ENCODE measurements at places on chromosomes 1 and 21.

DNA sequence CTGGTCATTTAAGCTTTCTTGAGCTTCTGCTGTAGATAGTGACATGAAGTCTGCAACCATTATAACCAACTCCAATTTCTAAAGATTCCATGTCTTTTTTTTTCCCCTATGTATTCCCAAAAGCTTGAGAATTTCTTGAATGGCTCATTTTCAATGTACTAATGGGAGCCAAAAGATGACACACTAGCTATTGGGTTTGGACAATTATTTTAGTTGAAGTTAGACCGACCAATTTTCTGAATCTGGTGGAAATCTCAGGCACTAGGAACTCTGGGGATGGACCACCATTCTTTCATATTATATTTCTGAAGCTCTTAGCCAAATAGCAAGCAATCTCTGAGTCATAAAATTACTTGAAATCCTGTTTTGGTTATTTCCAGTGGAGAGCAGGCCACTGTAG lies 617.4 kb upstream of the ADAMTS5 start:
- no peak for DNase-seq

DNA sequence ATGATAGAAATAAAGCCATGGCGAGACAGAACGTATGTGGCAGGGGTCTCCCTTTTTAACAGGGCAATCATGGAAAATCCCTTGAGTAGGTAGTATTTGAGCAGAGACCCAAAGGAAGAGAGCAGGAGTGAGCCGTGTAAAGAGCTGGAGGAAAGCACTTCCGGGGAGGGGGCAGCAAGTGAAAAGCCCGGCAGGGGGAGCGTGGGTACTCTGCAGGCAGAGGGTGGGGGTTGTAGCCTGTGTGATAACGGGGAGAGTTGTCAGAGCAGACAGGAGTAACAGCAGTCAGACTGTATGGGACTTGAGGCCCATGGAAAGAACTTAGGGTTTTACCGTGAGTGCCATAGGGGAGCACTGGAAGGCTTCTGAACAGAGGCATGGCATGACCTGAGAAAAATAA lies 51.1 kb upstream of the LDLRAP1 start:
- DNase-seq = no peak

- no peak for DNase-seq
Measured at GRCh38 chr21:38987633-38988508, 182.1 kb downstream of the ETS2 start.

- DNase-seq = no peak
Measured at GRCh38 chr1:41589395-41589794, 104.9 kb upstream of the EDN2 start.

- DNase-seq = no peak
Measured at GRCh38 chr1:167832693-167833092, 81.2 kb downstream of the ADCY10 start.

DNA sequence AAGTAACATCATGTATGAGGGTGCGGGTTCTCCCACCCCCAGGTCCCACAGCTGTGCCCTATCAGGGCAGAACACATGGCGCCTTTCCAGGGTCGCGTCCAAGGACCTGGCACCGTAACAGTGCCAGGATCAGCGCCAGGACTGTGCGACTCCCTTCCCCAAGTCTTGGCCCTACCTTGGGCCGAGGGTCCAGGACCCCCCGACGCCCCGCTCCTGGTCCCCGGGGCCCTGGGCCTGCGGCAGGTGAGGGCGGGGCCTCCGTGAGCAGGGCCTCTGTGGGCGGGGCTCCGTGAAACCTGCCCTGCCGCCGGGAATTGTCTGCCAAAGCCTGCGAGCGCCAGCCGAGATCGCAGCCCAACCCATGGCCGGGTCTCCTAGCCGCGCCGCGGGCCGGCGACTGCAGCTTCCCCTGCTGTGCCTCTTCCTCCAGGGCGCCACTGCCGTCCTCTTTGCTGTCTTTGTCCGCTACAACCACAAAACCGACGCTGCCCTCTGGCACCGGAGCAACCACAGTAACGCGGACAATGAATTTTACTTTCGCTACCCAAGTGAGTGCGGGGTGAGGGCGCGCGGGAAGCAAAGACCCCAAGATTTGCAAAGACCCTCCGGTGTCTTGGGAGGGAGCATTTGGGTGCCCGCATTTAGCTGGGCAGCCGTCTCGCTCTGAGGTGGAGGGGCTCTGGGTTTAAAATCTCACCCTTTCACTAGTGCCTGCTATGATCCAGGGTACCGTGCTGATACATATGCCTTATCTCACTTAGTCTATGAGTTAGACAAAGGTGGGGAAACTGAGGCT lies at the start of gene RHBG:
Gene RHBG (plus strand): TSS at position 323 of the 796 bp plus-strand sequence. CDS start 39 bp downstream, at position 362.
- no peak for DNase-seq

- no peak for DNase-seq
Measured at GRCh38 chr1:40640314-40641076, 25.0 kb downstream of the RIMS3 start.

GRCh38 chr1:205229399-205229871 lies 1.7 kb downstream of the TMCC2 start:
- DNase-seq = peak; percentile 43

DNA sequence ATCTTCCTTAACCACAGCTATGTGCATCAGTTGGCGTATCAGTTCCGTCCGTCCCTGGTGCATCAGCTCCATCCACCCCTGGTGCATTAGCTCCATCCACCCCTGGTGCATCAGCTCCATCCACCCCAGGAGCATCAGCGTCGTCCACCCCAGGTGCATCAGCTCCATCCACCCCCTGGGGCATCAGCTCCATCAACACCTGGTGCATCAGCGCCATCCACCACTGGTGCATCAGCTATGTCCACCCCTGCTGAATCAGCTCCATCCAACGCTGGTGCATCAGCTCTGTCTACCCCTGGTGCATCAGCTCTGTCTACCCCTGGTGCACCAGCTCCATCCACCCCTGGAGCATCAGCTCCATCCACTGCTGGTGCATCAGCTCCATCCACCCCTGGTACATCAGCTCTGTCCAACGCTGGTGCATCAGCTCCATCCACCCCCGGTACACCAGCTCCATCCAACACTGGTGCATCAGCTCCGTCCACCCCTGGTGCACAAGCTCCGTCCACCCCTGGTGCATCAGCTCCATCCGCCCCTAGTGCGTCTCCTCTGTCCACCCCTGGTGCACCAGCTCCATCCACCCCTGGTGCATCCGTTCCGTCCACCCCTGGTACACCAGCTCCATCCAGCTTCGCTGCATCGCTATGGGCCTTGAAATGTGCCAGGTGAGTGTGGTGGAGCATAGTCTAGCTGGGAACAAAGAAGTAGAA lies 106.6 kb upstream of the ZBTB40 start:
- DNase-seq = no peak

GRCh38 chr1:55214934-55215193 lies 300 bp downstream of the USP24 start:
- DNase-seq = peak; percentile 35

DNA sequence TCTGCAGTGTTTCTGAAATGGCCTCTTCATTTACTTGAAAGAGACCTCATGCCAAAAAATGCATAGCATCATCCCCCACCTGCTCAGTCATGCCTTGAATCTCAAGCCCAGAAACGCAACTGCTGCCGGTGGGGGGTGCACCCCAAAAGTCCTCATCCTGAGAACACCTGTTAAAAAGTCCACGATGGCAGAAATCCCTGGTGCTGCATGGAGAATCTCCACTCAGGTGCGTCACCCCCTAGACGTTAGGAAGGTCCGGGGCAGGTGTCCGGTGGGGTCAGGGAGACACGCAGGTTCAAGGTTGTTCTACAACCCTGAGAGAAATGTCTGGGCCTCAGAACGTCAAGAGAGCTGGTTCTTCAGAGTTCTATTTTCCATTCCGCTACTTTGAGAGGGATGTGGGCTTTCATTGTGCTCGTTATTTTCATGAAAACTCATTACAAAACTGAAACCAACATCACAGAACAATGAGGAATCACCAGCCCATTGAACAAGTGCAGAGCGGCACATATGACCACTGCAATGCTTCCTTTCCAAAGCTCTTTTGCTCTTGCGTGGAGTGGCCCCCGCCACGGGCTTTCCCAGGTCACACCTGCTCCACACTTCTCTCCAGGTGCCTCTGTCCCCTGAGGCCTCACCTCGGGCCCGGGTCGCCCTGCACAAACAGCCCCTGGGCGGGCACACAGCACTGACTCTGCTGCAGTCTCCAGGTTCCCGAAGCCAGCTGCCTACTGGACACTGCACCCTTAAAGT lies 201.9 kb downstream of the TOMM20 start:
- DNase-seq = no peak
